ENCODE measurements at places on chromosomes 1 and 21. TPM values are rescaled to one million over a fixed set of nuclear protein-coding genes. Genes with fewer than 3 reads are reported as not detected.

Gene EXTL1
- 0.28 TPM for total RNA-seq

Gene GUCA2B
- not detected for total RNA-seq

Gene IFI44L
- not detected for total RNA-seq

Gene AK4
- 244 TPM for total RNA-seq

Gene CELSR2
- 3.1 TPM for total RNA-seq

Gene OR2G6
- not detected for total RNA-seq

Gene CLEC20A
- total RNA-seq, result not detected

Gene SETD4
- 11.9 TPM for total RNA-seq

Gene CFAP74
- 0.27 TPM for total RNA-seq

Gene KLF17
- total RNA-seq, result not detected

Gene KIAA1614
- total RNA-seq, result 0.32 TPM

Gene TENT5C
- total RNA-seq, result 0.04 TPM

Gene ERG
- not detected for total RNA-seq

Gene SLC26A9
- 0.15 TPM for total RNA-seq

Gene PDIK1L
- total RNA-seq, result 4.6 TPM

Gene PTTG1IP
- total RNA-seq, result 161 TPM

Gene ENAH
- 58.3 TPM for total RNA-seq

Gene GPATCH2
- total RNA-seq, result 15.7 TPM

Gene NUF2
- 39.4 TPM for total RNA-seq

Gene FOXJ3
- 15.4 TPM for total RNA-seq

Gene TRPM2
- not detected for total RNA-seq

Gene KDF1
- 2.4 TPM for total RNA-seq

Gene DISC1
- total RNA-seq, result 3.1 TPM

Gene FAM3B
- total RNA-seq, result 62.0 TPM

Gene USP25
- 34.5 TPM for total RNA-seq

Gene SPRR1B
- total RNA-seq, result not detected

Gene NR1I3
- total RNA-seq, result 0.95 TPM

Gene ZSCAN20
- total RNA-seq, result 2.8 TPM

Gene GJA9
- 0.13 TPM for total RNA-seq

Gene ADGRL4
- total RNA-seq, result not detected

Gene BMP8A
- total RNA-seq, result not detected

Gene ADORA3
- total RNA-seq, result not detected

Gene SLC19A2
- 30.4 TPM for total RNA-seq

Gene RAP1GAP
- total RNA-seq, result 11.9 TPM

Gene EDARADD
- not detected for total RNA-seq

Gene LCE1D
- not detected for total RNA-seq

Gene KLHDC7A
- total RNA-seq, result 1.8 TPM

Gene VSIG8
- not detected for total RNA-seq

Gene FAM229A
- total RNA-seq, result 0.31 TPM

Gene CRP
- not detected for total RNA-seq

Gene AGMAT
- 174 TPM for total RNA-seq

Gene F13B
- total RNA-seq, result 2.7 TPM

Gene AKR7A3
- total RNA-seq, result 0.15 TPM

Gene VN1R5
- total RNA-seq, result not detected

Gene FAM72B
- total RNA-seq, result 7.6 TPM

Gene AKR7A2
- total RNA-seq, result 91.8 TPM

Gene GPR37L1
- total RNA-seq, result not detected

Gene MYOM3
- total RNA-seq, result 16.5 TPM

Gene CYB5RL
- total RNA-seq, result 4.1 TPM

Gene CCDC17
- 1.5 TPM for total RNA-seq

Gene MAEL
- total RNA-seq, result not detected

Gene FAM72C
- 3.0 TPM for total RNA-seq

Gene AKNAD1
- not detected for total RNA-seq

Gene DTL
- 43.1 TPM for total RNA-seq

Gene LRRN2
- not detected for total RNA-seq
